ENCODE measurements at places on chromosomes 13 and 19. TPM values are rescaled to one million over a fixed set of nuclear protein-coding genes. Genes with fewer than 3 reads are reported as not detected.

Gene UBL3
- 56.1 TPM for total RNA-seq

Gene PSG3
- not detected for total RNA-seq

DNA sequence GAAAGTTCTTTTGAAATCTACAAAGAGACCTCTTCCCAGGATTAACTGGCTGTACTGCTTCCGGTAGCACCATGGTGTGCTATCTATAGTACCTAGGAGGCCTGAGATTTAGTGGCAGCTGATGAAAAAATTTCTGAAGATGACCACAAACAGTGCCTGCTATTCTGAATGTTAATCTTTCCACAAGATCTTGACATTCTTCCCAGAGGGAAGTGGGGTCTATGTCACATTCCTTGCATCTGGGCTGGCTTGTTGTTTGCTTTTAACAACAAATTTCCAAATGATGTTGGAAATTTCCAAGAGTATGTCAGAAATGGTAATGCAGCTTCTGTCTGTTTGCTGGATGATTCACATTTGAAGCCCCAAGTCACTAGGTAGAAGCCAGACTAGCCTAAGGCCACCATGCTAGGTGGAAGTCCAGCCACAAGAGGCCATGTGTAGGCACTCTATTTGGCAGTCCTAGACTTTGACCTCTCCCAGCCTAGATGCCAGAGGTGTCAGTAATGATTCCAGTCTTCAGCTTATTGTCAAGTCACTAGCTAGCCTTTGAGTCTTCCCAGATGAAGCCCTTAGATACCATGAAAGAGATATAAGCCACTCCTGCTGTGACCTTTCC, 22.1 kb downstream of the SPART start:
- H3K27me3 ChIP-seq, result no peaks in the 10 kb centered on the region
- H3K4me1 ChIP-seq, result no peaks in the 10 kb centered on the region
- no peak for DNase-seq
- H3K4me3 ChIP-seq, result no peak overlapping the region

DNA sequence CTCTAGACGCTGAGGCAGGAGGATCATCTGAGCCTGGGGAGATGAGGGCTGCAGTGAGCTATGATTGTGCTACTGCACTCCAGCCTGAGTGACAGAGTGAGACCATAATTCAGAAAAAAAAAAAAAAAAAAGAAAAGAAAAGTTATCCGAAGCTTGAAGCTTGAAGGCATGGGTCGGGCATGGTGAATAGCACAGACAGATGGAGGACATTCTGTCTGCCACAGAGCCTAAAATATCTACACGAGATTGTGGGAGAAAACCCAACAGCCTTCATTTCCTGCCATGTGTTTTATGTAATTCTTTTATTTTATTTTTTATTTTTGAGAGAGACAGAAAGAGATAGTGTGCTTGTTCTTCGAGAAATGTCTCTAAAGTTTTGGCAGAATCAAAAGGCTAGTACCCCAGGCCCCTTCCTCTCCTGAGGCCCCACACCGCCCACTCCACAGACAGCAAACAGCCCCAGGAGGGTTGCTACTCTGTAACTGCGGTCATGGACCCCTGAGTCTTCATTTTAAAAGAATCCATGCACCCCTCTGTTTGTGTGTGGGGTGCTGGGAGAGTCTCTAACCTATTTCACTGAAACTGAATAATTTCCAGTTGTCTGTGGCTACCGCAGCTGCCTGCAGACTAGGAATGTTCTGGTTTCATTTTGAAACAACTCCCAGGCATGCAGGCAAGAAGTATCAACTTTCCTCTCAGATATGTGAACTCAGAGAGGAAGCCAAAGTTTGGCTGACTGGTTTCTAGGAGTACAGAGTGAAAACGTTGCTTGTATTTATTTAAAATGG, 38.4 kb upstream of the RCBTB2 start:
- peaks cover 58% of the 10 kb centered on the region for H3K4me1 ChIP-seq
- H3K27me3 ChIP-seq, result no peaks in the 10 kb centered on the region
- peak overlapping the region; percentile 25 for H3K4me3 ChIP-seq
- no peak for DNase-seq

DNA sequence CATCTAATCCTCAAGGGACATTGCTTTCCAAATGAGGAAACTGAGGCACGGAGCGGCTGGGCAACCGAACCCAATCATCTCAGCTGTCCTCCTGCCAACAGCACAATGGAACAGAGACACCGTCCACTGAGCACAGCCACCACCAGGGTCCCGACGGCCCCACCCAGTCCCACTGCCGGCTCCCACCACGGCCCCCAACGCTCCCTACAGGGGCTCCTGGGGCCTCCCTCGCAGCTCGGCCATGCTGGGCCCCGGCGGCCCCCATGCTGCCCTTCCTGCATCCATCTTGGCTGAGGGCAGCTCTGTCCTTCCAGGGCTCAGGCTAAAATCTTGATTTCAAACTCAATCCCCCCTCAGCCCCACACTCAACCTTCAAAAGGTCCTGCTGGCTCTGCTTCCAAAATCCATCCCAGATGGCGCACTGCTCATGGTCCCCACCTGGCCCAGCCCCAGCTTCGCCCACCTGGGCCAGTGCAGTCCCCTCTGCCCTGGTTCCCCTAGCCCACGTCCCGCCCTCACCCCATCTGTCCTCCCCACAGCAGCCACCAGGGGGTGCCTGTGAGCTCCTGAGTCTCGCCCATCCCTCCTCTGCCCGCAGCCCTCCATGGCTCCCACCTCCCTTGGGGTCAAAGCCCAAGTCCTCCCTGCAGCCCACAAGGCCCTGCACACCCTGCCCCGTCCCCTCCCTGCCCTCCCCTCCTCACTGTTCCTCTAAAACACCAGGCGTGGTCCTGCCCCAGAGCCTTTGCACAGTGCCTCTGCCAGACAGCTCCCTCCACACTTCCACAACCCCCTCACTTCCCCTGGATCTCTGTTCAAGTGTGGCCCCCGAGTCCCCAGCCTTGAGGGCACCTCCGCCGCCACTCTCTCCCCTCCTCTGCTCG, 7.9 kb downstream of the PIP5K1C start:
- no peaks in the 10 kb centered on the region for H3K36me3 ChIP-seq
- no peak overlapping the region for H3K4me3 ChIP-seq
- H3K4me1 ChIP-seq, result peaks cover 11% of the 10 kb centered on the region
- H3K27me3 ChIP-seq, result no peaks in the 10 kb centered on the region
- DNase-seq, result no peak

- DNase-seq, result no peak
- H3K4me1 ChIP-seq, result no peaks in the 10 kb centered on the region
- H3K27ac ChIP-seq, result no peak overlapping the region
- no peaks in the 10 kb centered on the region for H3K36me3 ChIP-seq
- no peaks in the 10 kb centered on the region for H3K27me3 ChIP-seq
Observed at GRCh38 chr13:31587698-31588266, 151.5 kb upstream of the RXFP2 start.

- H3K4me1 ChIP-seq, result peaks cover 4% of the 10 kb centered on the region
- H3K4me3 ChIP-seq, result no peak overlapping the region
- no peak for DNase-seq
- H3K36me3 ChIP-seq, result peaks cover 93% of the 10 kb centered on the region
Observed at GRCh38 chr13:45510672-45511071, 45.9 kb downstream of the COG3 start.

- no peaks in the 10 kb centered on the region for H3K4me1 ChIP-seq
- no peak overlapping the region for H3K4me3 ChIP-seq
- no peak overlapping the region for H3K27ac ChIP-seq
- no peaks in the 10 kb centered on the region for H3K36me3 ChIP-seq
Observed at GRCh38 chr13:38519229-38519911, 167.5 kb upstream of the FREM2 start.

- H3K27ac ChIP-seq, result no peak overlapping the region
- no peaks in the 10 kb centered on the region for H3K27me3 ChIP-seq
- DNase-seq, result peak; percentile 54
- H3K4me1 ChIP-seq, result peaks cover 9% of the 10 kb centered on the region
- H3K4me3 ChIP-seq, result no peak overlapping the region
Observed at GRCh38 chr19:29610213-29610573, 4.1 kb downstream of the POP4 start.

GRCh38 chr13:40077396-40078027, 422.1 kb downstream of the COG6 start:
- H3K27ac ChIP-seq, result no peak overlapping the region
- no peaks in the 10 kb centered on the region for H3K4me1 ChIP-seq
- no peak for DNase-seq
- no peaks in the 10 kb centered on the region for H3K27me3 ChIP-seq

Measured in upper lobe of right lung (tissue), 1 donor.